RWPE1 (cell line): ENCODE measurements at places on chromosomes 3 and 15.

GRCh38 chr15:51735228-51736010 lies 2.0 kb downstream of the LYSMD2 start:
- no peak for DNase-seq

DNA sequence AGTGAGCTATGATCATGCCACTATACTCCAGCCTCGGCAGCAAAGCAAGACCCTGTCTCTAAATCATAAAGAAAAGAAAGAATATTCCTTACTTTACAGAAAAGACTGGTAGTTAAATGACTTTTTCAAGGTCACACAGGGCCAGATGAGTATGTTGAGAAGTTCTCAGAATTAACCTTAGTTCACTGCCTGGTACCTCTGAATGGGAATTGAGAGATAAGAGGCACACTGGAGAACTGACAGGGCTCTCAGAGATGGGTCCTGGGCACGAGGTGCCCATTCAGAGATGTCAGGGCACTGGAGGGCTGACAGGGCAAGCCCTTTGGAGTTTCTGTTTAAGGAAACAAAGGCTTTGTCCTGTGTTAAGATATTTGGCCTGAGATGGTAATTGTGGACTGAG lies 157.7 kb downstream of the PDE8A start:
- no peak for DNase-seq

- peak; percentile 8 for DNase-seq
Measured at GRCh38 chr3:71341721-71342120, 241.8 kb downstream of the FOXP1 start.

DNA sequence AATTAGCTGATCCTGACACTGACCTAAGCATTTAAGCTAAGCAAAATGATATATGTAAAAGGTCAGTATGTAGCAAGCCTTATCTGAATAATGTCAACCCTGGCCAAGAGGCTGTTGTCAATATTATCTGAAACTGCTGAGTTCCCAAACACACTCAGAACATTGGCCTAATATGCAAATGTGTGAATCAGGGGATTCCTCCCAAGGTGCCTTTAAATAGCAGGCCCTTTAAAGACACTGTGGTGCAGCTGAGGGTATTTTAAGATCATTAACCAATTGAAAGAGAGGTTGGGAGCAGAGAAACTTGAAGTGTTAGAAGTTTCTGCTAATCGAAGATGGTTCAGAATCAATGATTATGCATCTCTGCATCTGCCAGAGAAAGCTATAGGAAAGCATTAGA lies 207.0 kb downstream of the NTRK3 start:
- no peak for DNase-seq

DNA sequence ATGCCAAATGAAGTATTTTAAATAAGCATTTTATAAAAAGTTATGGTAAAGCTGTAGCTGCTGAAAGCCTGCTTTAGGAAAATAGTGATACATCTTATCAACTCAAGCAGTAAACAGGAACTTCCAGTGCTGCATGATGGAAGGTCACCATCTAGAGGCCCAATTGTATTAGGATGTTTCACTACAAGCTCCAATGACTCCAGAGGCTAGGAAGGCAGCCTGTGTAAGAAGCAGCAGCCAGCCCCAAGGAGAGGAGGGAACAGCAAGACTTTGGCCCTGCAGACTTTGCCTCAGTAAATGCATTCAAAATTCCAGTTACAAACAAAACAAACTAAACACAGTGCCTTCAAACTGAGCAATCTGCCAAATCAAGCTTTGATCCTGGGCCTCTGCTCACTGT lies 32.1 kb downstream of the ILDR1 start:
- DNase-seq = no peak

DNA sequence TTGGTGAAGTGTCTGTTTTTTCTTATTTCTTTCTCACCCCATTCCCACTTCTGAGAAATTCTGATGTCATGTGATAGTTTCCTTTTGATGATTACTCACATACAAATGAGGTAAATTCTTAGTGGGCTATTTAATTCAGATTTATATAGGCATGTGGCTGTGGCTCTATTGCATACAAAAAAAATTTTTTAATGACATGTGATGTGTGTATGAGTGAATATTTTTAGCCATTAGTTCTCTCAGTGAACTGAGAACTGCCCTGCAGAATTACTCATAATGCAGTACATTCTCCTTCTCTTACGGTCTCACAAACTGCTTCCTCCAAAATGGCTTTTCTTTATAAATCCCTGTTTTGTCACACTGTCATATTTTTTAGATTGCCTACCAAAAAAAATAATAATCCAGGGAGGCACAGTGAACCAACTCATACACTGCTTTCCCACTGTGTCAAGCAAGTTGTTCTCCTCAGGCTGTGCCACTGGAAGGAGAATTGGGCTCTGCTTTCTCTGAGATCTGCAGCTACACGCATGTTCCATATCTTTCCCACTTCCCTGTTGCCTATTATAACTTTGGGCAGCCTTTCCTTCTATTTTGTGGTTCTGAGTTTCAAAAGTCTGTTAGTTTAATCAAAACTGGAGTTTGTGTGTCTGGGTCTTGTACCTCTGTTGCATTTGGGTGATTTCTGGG lies 415.7 kb upstream of the THBS1 start:
- no peak for DNase-seq

DNA sequence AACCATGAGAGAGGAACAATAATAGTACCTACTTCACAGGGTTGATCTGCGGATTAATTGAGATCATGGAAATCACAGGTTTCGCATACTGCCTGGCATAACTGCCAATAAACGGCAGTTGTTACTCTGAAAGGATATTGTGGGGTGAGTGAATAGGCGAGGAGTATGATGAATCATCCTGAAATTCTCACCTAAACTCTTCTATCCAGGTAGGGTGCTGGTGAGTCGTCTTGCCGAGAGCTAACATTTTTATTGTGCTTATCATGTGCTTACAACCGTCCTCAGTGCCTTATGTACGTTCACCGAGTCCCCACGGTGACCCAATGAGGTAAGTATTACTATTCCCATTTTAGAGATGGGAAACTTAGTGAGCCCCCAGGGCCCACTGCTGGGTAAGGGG lies 52.4 kb upstream of the SRGAP3 start:
- DNase-seq = peak; percentile 73

DNA sequence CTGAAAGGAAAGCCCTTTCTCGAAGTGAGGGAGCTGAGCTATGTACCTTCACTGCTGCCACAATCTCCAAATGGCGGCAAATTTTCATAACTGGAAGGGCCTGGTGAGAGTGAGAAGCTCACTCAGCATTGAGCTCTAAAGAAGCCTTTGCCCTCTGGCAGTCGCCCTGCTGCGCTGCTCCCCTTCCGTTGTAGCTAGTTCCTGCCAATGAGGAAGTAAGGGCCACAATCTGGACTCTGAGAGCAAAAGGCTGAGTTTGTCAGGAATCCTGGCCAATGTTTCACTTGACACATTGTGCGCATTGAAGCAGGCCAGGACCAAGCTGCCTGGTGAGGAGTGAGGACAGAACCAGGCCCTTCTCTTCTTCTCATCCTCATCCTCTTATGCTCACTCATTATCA lies 579.5 kb downstream of the PDCD6IP start:
- DNase-seq = no peak

DNA sequence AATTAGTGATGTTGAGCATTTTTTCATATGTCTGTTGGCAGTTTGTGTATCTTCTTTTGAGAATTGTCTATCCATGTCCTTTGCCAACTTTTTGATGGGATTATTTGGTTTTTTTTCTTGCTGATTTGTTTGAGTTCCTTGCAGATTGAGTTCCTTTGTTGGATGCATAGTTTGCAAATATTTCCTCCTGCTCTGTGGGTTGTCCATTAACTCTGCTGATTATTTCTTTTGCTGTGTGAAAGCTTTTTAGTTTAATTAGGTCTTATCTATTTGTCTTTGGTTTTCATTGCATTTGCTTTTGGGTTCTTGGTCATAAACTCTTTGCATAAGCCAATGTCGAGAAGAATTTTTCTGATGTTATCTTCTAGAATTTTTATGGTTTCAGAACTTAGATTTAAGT lies 414.6 kb downstream of the EPHA6 start:
- DNase-seq = no peak

DNA sequence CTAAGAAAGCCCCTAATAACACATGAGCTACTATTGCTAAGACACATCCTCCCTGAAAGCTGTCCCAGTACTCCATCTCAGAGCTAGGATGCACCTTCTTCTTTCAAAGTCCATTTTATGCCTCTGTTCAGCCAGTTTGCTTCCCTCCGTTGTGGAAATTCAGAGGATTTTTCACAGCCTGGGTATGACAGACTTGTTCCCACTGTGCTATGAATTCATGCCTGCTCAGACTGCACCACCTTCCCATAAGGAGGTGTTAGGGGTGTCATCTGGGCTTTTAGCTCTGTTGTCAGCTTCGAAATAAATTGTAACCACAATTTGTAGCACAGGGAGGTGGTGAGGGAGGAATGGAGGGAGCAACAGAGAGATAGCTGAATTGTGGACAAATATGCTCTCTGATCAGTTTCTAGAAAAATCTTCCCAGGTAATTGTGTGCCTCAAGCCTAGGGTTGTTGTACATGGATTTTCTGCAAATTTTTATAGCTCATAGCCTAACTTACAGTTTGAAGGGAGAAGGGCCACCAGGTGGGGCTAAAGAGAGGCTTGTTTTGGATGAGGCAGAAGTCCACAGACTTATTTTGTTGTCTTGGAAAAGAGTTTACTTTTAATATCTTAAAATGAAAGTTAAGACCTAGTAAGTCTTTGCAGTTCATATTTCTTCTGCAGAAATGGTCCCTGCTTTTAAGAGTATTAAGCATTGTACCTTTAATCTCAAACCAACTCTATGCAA lies 462.0 kb downstream of the PDCD6IP start:
- DNase-seq = peak; percentile 15

GRCh38 chr3:5205165-5205941 lies 17.8 kb downstream of the EDEM1 start:
- DNase-seq = no peak

GRCh38 chr3:54045061-54045815 lies 77.1 kb upstream of the CACNA2D3 start:
- DNase-seq = no peak

DNA sequence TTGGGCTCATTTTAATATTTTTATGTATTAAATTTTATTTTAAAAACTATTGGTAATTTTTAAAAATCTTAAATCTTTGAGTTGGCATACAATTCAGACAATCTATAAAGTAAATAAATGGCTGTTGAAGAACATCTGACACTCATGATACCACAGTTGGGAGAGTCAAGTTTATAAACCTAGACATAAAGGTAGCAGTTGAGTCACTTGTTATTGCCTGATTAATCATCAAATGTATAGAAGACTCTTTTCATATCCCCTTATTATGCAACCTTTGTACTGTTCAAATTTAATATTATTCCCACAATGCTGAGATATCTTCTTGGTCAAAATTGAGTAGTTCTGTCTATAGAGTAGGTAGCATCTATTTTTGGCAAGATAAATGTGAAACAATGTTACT lies 19.6 kb downstream of the PAQR9 start:
- DNase-seq = peak; percentile 45

DNA sequence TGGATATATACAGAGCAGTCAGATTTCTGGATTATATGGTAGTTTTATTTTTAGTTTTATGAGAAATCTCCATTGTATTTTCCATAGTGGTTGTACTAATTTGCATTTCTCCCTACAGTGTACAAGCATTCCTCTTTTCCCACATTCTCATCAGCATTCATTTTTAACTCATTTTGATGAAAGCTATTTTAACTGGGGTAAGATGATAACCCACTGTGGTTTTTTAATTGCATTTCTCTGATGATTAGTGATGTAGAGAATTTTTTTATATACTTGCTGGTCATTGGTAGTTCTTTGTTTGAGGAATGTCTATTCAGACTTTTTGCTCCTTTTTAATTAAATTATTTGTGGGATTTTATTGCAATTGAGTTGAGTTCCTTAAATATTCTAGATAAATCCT lies 903.6 kb downstream of the DIPK2A start:
- DNase-seq = no peak

DNA sequence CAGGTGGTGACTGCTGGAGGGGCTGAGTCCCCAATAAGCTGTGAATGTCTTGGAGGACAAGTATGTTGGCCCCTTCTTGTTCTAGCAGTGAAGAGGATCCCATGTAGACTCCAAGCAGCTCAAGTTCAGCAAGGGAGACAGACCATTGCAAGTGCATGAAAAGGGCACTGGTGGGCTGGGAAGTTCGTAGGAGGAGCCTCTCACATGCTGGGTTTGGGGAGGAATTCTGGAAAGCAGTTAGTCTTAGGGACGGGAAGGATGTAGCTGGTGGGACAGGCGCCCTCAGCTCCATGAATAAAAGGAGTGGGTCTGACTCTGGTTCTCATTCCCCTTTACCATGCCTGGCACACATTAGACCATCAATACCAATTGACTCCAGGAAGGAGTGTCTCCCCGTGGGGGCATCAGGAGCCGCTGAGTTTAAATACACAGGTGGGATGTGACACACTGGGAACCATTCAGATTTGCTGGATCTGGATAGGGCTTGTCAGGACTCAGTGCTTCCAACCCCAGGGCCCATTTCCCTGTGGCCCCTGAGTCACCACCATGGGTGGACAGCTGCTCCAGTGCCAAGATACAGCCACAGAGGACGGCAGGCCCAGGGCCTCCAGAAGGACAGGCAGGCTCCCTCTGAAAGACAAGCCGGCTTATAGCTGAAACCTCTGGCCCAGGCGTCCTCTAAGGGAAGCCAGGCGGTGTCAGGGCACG lies 552 bp upstream of the XYLB start:
- no peak for DNase-seq

GRCh38 chr3:124333931-124334640 lies 342.2 kb upstream of the ROPN1 start:
- DNase-seq = no peak

- no peak for DNase-seq
Measured at GRCh38 chr15:60793656-60794055, 314.7 kb upstream of the ICE2 start.

DNA sequence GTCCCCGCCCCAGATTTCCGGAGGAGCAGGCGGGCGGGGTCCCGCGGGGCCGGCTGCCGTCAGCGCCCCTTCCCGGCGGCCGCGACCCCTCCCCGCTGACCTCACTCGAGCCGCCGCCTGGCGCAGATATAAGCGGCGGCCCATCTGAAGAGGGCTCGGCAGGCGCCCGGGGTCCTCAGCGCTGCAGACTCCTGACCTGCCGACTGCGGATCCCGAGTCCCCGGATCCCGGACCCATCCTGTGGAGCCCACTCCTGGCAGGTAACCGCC lies at the start of gene TRH:
TSS of gene TRH (plus strand) at position 157 of the 269 bp plus-strand sequence. CDS start 1,097 bp downstream, outside the sequence.
- no peak for DNase-seq

- no peak for DNase-seq
Measured at GRCh38 chr15:48642795-48643194, 2.7 kb downstream of the FBN1 start.

- peak; percentile 65 for DNase-seq
Measured at GRCh38 chr3:185822221-185823000, 2.4 kb downstream of the IGF2BP2 start.

- no peak for DNase-seq
Measured at GRCh38 chr3:40079847-40080240, 229.7 kb upstream of the EIF1B start.

GRCh38 chr3:172324611-172325203 lies 123.5 kb downstream of the GHSR start:
- DNase-seq = no peak

GRCh38 chr3:184561913-184562877 lies 610 bp downstream of the EPHB3 start:
- DNase-seq = peak; percentile 39

- peak; percentile 88 for DNase-seq
Measured at GRCh38 chr3:5022966-5023776, 43.9 kb downstream of the BHLHE40 start.
